ENCODE measurements at places on chromosomes 16 and 17. TPM values are rescaled to one million over a fixed set of nuclear protein-coding genes. Genes with fewer than 3 reads are reported as not detected.
A peak's percentile ranks its signal among the peaks of the same experiment; 100 is the strongest.

- peak; percentile 38 for DNase-seq
Observed at GRCh38 chr17:79942591-79943346, 92.9 kb downstream of the TBC1D16 start.

- DNase-seq: peak; percentile 36
Observed at GRCh38 chr17:57939797-57940196, 15.4 kb downstream of the CUEDC1 start.

Gene UMOD
- total RNA-seq: not detected

Gene C16orf92
- not detected for total RNA-seq

Data from right lobe of liver (tissue), 6 donors.